ENCODE measurements at places on chromosomes 5 and 9.
A peak's percentile ranks its signal among the peaks of the same experiment; 100 is the strongest.

- no peak for DNase-seq
Measured at GRCh38 chr5:15718421-15719179, 218.6 kb downstream of the FBXL7 start.

DNA sequence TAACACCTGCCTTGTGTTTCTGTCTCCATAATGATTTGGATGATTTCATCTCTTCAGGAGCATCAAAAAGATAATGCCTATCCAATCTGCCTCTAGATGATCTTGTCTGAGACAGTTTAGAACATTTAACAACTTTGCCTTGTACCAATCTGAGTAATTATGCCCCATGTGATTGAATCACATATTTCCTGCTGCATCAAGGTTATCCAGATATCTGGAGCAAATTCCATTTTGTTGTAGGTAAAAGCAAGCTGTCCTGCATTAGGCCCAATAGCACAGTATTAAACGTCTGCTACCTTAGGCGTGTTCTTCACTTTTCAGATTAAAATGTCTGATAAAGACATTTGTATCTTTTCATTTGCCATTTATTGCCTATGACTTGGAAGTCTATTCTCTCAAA is 54.1 kb upstream of the MARCHF11 start:
- no peak for DNase-seq

GRCh38 chr9:83538172-83538889 is at the start of gene FRMD3:
TSS of gene FRMD3 (minus strand) at chr9:83538401. CDS start at chr9:83538231, 170 bp downstream.
- peak; percentile 93 for DNase-seq

DNA sequence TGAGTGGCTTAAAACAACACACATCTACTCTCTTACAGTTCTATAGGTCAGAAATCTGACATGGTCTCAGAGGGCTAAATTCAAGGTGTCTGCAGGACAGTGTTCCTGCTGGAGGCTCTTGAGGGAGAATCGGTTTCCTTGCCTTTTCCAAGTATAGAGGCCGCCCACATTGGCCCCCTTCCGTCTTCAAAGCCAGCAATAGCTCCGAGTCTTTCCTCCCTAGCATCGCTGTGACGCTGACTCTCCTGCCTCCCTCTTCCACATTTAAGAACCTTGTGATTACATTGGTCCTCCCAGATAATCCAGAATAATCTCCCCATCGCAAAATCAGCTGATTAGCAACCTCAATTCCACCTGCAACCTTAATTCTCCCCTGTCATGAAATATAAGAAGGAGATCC is 81.3 kb upstream of the IER5L start:
- DNase-seq, result peak; percentile 45

GRCh38 chr9:106675780-106676179 is 187.2 kb upstream of the ZNF462 start:
- DNase-seq, result no peak

- DNase-seq, result peak; percentile 50
Measured at GRCh38 chr5:156402387-156402921, 75.5 kb downstream of the SGCD start.

- no peak for DNase-seq
Measured at GRCh38 chr5:58365791-58366190, 94.1 kb downstream of the PLK2 start.

- DNase-seq, result no peak
Measured at GRCh38 chr5:30604648-30605262, 588.7 kb upstream of the CDH6 start.

DNA sequence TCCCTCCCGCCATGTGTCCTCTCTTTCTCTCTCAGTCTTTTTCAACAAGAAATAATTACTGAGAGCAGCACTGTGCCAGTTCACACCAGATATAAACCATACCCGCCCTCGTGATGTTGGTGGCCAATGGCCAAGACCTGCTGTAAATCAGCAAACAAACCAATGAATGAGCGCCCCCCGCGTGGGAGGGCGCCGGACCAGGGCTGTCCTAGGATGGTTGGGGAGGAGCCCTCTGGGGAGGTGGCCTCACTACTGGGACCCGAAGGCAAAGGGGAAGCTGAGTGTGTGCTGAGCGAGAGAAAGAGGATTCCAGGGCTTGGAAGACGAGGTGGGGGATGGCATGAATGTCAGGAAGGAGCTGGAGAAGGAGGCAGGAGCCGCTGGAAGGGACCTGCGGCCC is 51.2 kb upstream of the BARHL1 start:
- peak; percentile 26 for DNase-seq

DNA sequence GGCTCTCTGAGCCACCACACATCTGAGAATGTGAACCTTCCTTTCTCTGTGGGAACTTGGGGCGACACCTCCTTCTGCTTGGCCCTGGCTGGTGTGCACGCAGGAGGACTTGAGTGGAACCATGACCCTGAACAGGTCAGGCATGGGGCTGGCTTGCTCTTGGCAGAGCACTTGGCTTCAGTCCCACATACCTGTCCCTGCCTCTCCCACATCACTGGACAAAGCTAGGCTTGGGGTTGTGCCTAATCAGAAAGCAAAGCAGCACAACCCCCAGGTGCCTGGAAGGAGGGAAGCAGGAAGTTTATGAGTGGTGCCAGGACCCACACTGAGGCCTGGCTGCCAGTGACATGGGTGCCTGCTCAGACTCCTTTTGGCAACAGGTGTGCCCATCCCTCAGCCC is 13.2 kb downstream of the GADD45G start:
- no peak for DNase-seq

GRCh38 chr5:93829346-93829745 is 87.9 kb upstream of the POU5F2 start:
- DNase-seq, result no peak

DNA sequence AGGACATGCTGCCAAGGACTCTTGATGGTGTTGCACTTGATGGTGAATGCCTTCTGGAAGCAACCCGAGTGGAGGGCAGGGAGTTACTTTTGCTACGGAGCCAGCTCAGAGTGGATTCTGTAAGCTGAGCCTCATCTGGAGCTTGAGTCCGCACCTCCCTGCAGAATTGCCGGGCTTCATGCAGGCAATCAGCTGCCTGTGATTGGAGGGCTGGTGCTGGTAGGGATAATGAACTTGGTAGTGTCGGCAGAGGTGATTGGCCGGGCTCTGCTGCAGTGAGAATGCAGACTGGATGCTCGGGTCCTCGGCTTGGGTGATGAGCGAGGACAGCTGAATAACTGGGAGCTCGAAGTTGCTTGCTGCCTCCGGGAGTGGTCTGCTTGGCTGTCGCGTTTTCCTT is 23.1 kb downstream of the SLC25A25 start:
- DNase-seq, result peak; percentile 98

DNA sequence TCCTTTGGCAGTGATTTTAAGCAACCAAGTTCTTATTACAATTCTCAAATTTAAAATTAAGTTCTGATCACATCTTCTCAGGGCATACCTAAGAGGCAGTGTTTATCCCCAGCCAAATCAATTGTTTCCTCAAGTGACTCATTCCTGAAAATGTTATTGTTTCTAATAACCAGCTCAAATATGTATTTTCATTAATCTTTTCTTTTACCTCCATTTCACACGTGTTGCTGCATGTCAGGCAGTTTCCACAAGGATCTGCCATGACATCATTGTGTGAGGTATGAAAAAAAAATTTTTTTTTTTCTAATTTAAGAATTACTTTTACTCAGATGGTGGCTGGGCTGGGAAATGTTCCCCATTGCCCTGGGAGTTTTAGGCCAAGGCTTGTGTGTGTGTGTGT is 113.0 kb upstream of the NTRK2 start:
- DNase-seq, result no peak

GRCh38 chr9:89999534-90000370 is 394.9 kb downstream of the GADD45G start:
- DNase-seq, result peak; percentile 63

GRCh38 chr9:14302405-14302804 is 11.5 kb downstream of the NFIB start:
- no peak for DNase-seq

DNA sequence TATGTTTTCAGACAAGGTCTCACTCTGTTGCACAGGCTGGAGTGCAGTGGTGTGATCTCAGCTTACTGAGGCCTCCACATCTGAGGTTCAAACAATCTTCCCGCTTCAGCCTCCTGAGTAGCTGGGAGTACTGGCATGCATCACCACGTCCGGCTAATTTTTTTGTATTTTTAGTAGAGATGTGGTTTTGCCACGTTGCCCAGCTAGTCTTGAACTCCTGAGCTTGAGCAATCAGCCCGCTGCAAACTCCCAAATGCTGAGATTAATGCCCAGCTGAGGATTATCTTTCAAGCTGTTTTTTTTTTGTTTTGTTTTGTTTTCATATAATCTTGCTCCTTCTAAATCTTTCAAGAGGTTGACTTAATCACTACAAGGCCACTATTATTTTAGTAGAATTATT is 47.3 kb upstream of the SLC28A3 start:
- no peak for DNase-seq

GRCh38 chr9:117046666-117047327 is 359.7 kb downstream of the TRIM32 start:
- no peak for DNase-seq

DNA sequence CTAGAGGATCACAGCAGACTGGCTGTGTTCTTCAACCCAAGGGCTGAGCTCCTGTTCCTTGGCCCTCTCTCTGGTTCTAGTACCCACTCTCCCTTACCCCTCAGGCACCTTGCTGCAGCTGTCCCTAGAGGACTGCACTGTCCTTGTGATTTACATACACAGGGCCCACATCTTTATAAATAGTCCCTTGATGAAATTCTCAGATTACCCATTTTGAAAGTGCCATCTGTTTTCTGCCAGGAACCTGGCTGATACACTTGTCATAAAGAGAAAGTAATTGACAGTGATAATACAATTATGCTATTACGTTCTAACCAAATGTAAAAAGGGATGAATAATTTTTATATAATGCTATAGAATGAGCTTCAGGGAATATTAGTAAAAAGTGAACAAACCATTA is 16.5 kb upstream of the SPARC start:
- no peak for DNase-seq

DNA sequence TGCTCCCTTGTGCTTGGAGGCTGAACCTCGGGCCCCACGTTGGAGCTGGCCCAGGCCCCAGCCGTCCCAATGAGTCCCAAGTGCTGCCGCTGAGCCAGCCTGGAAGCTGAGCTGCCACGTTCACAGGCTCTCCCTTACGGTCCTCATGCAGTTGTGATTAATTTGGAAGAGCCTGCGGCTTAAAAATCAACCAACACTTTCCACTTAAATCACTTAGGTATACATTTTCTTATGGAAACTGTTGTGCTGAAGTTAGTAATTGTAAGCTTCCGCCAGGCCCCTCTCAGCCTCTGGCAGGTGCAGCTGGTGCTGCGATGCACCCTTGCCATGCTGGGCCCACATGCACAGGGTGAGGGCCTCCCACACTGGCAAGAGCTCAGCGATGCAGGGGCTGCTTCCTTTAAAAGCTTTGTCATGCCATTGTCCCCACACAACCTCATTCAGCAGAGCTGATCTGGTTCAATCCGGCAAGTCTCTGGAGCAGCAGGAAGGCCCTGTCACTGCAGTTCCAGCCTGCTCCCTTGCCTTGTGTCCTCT is 61.0 kb downstream of the IPPK start:
- peak; percentile 80 for DNase-seq

- DNase-seq, result no peak
Measured at GRCh38 chr9:5628183-5628529, 751 bp upstream of the RIC1 start.

DNA sequence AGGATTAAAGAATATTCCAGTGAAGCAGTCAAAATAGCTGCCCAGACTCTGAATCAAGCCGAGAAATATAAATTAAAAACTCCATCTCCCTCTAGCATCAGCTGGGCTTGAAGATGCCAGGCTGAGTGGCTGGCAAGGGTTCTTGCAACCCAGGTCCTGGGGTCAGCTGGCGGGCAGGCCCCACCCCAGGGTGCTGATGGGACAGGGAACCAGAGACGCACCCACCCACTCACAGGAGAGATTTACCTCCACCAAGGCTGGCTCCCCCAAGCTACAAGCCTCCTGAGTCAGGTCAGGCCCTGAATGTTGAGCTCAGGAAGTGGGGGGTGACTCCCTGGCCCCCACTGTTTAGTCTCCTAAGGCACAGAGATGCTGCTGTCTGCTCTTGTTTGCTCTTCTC is 83.9 kb upstream of the HSPA9 start:
- DNase-seq, result no peak

DNA sequence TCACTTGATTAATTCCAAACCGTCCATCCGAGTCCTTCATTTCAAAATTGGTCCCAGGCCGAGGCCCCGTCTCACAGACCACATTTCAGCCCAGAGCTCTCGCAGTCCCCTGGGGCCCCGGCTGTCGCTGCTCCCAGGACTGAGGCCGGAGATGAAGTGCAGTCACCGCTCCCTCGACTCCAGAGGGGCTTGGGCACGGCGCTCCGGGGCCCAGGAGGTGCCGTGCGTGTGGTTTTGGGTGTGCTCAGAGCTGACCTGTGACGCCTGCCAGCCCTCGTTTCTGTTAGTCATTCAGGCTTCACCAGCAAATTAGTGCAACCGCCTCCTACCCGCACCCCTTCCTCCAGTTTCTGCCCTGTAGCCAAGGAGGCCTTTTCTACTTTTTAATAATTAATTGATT is 48.7 kb upstream of the PHYKPL start:
- DNase-seq, result no peak

DNA sequence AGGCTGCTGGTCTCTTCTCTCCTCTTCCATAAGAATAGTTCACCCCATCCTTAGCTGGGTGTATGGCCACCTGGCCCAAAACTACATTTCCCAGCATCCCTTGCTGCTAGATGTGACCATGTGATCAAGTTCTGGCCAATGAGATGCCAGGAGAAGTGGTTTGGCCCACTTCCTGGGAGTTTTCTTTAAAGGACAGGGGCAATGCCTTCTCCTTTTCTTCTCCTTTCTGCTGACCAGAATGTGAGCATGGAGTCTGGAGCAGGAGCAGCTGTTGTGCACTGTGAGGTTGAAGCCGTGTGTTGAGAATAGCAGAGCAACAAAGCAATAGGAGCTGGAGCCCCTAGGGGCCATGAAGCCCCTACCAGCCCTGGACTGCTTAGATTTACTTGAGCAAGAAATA is 36.8 kb downstream of the C9orf50 start:
- peak; percentile 81 for DNase-seq

- no peak for DNase-seq
Measured at GRCh38 chr9:105363837-105364236, 84.0 kb upstream of the FSD1L start.

- DNase-seq, result no peak
Measured at GRCh38 chr5:39569857-39570256, 145.1 kb upstream of the DAB2 start.

GRCh38 chr9:35303567-35303966 is 141.8 kb downstream of the UNC13B start:
- DNase-seq, result no peak

DNA sequence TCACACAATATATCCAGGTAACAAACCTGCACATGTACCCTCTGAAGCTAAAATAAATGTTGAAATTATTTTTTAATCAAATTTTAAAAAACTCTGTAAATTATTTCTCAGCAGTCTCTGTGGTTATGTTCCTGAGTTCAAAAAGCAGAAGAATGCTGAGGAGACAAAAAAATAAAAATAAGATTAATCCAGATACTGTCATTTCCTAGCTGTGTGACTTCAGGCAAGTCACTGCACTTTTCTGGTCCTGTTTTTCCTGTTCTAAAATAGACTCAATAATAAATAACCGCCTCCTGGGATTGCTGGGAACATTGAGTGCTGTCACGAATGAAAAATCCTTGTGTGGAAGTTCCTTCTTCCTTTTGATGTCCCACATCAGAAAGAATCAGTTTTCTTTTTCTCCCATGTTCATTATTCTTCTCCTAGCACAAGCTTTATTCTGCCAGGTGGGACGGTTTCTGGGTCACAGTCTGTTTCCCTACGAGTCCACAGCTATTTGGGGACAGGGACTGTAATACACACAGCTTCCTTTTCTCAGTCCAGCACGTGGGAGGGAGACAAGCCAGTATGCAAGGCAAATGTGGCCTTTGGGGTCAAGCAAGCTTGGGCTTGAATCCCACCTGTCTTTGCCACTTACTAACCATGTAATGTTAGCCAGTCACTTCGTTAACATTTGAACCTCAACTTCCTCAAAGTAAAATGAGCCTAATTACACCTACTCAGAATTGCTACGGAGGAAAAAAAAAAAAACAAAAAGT is 156.9 kb downstream of the TRIM32 start:
- DNase-seq, result no peak

Data from brain (organoid and tissue), 16 donors.